Uterus (tissue), 4 donors: ENCODE measurements at places on chromosomes 4 and X.

- no peak for DNase-seq
Measured at GRCh38 chr4:956531-957230, 16.7 kb downstream of the DGKQ start.

GRCh38 chr4:183100827-183101226, 1.8 kb downstream of the WWC2 start:
- DNase-seq, result no peak

DNA sequence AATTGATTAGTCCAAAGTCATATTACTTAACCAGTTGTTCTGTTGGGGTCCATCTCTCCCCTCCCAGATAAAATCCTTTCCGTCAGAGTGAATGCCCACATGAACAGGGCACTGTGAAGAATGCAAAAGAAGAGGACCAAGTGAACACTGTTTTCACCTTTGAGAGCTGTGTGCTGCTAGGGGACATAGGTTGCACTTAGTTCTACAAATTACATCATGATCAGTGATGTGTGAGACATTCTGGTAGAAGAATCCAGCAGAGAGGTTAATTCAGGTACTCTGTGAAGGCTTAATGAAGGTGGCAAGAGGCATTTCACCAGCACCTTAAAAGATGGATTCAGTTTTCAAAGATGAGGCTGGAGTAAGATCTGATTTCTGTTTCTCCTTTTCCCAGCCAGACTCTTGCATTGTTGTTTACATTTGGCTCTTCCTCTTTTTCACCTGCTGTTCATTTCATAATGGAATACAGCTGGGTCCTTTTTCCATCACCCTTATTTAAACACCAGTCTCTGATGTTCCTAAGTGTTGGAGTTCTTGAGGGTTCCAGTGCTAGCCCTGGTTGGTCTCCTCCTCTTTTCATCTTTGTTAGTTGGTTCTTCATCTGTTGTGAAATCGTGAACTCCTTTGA, 10.9 kb downstream of the GAB1 start:
- no peak for DNase-seq

- no peak for DNase-seq
Measured at GRCh38 chr4:93710101-93710846, 118.3 kb upstream of the ATOH1 start.

DNA sequence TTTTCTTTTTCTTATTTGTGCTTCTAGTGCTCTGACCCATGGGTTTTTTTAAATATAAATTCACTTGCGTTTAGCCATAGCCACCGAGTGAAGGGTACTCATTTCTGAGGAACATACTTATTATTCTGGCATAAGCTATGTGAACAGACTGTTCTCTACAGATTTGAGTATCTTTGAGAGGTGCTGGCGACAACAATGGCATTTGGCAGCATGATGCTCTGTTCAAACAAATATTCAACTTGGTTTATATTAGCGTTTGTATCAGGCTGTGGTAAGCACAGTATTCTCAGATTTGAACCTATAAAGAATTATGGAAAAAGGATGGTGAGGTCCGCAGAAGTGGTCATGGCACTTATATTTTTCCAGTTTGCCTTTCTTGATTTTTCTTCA, 108.7 kb upstream of the LIMCH1 start:
- no peak for DNase-seq

DNA sequence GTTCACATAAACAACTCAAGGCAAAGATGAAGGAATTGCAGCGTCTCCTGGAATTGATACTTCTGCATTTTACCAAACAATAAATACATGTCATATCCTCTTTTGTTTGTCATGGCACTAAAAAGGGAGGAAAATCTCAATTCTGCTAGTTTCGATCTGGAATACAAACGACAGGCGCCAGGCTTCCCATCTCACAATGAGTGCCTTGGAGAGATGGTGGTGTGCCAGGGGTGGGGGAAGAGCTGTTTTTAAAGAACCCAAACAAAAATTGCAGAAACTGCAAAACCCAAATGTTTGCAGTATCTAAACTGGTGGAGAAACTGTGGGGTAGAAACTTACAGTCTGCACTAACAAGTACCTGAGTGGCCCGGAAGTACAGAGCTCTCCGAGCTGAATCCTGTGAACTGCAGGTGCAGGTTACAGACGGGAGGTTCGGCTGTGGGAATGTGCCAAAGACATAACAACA, 53.0 kb upstream of the KLF3 start:
- no peak for DNase-seq

DNA sequence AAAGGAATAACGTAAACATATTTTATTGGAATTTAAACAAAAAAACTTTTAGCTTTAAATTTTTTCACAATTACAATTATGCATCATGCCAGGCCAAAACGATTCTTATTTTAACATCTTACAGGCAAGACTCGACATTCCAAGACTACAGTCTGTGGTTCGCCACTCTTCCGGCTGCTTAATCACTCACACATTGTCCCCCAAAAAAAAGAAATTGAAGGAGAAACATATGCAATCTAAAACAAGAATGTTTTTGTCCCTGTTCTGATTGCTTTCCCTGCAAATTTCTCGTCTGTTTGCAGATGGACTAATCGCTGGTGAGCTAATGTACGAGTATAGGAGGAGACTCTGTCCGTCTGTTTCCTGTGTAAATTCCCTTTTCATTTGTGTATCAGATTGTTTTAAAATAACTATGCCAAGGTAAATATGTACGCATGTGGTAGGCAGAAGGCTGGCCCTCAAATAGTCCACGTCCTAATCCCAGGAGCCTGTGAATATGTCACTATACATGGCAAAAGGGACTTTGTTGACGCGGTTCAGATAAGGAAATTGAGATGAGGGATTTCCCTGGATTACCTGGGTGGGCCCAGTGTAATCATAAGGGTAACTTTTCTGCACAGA, 37.7 kb upstream of the MTNR1A start:
- DNase-seq, result no peak

DNA sequence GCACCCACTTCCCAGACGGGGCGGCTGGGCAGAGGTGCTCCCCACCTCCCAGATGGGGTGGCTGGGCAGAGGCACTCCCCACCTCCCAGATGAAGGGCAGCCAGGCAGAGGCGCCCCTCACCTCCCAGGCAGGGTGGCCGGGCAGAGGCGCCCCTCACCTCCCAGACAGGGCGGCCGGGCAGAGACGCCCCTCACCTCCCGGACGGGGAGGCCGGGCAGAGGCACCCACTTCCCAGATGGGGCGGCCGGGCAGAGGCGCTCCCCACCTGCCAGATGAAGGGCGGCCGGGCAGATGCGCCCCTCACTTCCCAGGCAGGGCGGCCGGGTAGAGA, 61.2 kb downstream of the UPRT start:
- no peak for DNase-seq
